Left ventricle myocardium inferior (tissue), 1 donor: ENCODE measurements at places on chromosomes 7 and 10.
A peak's percentile ranks its signal among the peaks of the same experiment; 100 is the strongest.

- H3K27me3 ChIP-seq: no peaks in the 10 kb centered on the region
- DNase-seq: no peak
- H3K4me3 ChIP-seq: no peak overlapping the region
- H3K36me3 ChIP-seq: no peaks in the 10 kb centered on the region
Observed at GRCh38 chr10:70774810-70775678, 10.1 kb downstream of the TBATA start.

- no peak overlapping the region for H3K4me3 ChIP-seq
- DNase-seq: no peak
- no peaks in the 10 kb centered on the region for H3K36me3 ChIP-seq
- peaks cover 85% of the 10 kb centered on the region for H3K4me1 ChIP-seq
- no peaks in the 10 kb centered on the region for H3K27me3 ChIP-seq
Observed at GRCh38 chr7:112084520-112084971, 121.7 kb downstream of the DOCK4 start.

GRCh38 chr7:131691454-131692130 lies 135.2 kb upstream of the PODXL start:
- peaks cover 79% of the 10 kb centered on the region for H3K27me3 ChIP-seq
- no peak overlapping the region for H3K4me3 ChIP-seq
- no peak overlapping the region for H3K27ac ChIP-seq
- H3K36me3 ChIP-seq: no peaks in the 10 kb centered on the region
- no peak for DNase-seq

GRCh38 chr7:122311050-122311700 lies 6.6 kb upstream of the FEZF1 start:
- DNase-seq: no peak
- H3K27ac ChIP-seq: no peak overlapping the region
- peak overlapping the region; percentile 61 for H3K4me3 ChIP-seq
- H3K27me3 ChIP-seq: peaks cover 100% of the 10 kb centered on the region

DNA sequence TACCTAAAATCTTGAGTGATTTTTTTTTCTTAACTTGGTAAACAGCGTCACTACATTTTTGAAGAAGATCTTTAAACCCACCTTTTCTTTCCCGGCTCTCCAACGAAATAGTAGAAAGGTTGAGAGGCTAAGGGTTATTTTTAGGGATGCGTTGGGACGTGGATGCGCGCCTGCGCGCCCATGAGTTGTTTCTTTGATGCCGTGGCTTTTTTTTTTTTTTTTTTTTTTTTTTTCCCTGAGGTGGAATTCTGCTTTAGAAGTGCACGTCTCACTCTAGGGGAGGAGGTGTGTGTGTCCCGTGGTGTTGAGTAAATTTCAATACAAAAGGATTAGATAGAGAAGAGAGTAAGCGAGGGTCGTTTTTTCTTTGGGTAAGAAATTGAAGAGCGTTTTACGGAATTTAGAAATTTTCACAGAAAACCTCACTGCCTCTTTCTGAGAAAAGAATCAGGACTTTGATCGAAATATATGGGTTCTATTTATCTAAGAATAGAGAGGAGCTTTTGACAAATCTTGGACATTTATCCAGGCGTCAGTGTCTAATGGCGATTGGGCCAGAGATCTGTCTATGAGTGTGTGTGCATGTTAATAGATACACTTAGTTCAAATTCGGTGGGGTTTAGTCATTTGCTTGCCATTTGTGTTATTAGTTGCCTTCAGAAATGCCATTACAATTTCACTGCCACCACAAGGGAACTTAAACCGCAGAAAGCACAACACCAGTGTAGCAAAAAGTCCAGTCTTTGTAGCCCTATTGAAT lies 1.2 kb upstream of the SP8 start:
- peak overlapping the region; percentile 59 for H3K4me3 ChIP-seq
- no peaks in the 10 kb centered on the region for H3K36me3 ChIP-seq
- H3K4me1 ChIP-seq: peaks cover 43% of the 10 kb centered on the region
- H3K27ac ChIP-seq: no peak overlapping the region

GRCh38 chr10:98474628-98475027 lies 27.9 kb upstream of the HPS1 start:
- H3K36me3 ChIP-seq: no peaks in the 10 kb centered on the region
- no peaks in the 10 kb centered on the region for H3K4me1 ChIP-seq
- no peak overlapping the region for H3K27ac ChIP-seq
- no peak for DNase-seq
- H3K27me3 ChIP-seq: no peaks in the 10 kb centered on the region
- H3K4me3 ChIP-seq: no peak overlapping the region

DNA sequence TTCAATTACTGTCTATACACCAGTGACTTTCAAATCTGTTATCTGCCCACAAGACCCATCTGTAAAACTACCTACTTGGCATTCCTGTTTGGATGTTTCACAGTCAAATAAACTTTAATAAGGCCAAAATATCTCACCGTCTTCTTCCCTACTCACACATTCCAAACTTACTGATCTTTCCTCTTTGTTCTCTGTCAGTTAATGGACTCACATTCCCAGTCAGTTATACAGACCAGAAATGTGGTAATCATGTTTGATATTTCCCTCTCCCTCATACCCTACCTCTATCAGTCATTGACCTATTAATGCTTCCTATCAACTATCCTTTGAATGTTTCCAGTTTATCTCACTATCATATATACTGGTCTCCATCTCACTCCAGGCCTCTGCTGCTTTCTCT lies 28.5 kb upstream of the HDAC9 start:
- no peak for DNase-seq
- no peaks in the 10 kb centered on the region for H3K36me3 ChIP-seq
- H3K27me3 ChIP-seq: no peaks in the 10 kb centered on the region
- peaks cover 6% of the 10 kb centered on the region for H3K4me1 ChIP-seq

DNA sequence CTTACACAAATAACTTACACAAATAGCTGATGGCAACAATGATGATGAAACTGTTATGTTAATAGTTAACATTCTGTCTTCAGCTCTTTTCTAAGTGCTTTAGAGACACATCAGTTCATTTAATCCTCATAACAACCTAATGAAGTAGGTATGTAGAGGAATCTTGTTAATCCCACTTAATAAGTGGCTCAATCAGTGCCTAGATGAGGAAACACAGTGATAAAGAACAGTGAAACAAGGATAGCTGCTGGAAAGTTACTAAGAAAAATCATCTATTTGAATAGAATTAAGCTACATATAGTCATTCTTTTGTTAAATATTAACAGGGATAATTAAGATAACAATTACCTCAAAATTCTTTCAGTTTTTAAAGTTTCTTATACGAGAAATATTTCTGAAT lies 487.6 kb downstream of the ARL4A start:
- DNase-seq: no peak
- no peaks in the 10 kb centered on the region for H3K36me3 ChIP-seq
- H3K4me3 ChIP-seq: no peak overlapping the region
- no peak overlapping the region for H3K27ac ChIP-seq
- no peaks in the 10 kb centered on the region for H3K4me1 ChIP-seq

GRCh38 chr7:1649751-1650326 lies 20.2 kb upstream of the ELFN1 start:
- H3K27me3 ChIP-seq: peaks cover 88% of the 10 kb centered on the region
- no peak overlapping the region for H3K4me3 ChIP-seq
- no peaks in the 10 kb centered on the region for H3K36me3 ChIP-seq
- H3K4me1 ChIP-seq: peaks cover 29% of the 10 kb centered on the region

- H3K36me3 ChIP-seq: no peaks in the 10 kb centered on the region
- no peak for DNase-seq
Observed at GRCh38 chr10:78688901-78689583, 379.7 kb upstream of the ZMIZ1 start.

DNA sequence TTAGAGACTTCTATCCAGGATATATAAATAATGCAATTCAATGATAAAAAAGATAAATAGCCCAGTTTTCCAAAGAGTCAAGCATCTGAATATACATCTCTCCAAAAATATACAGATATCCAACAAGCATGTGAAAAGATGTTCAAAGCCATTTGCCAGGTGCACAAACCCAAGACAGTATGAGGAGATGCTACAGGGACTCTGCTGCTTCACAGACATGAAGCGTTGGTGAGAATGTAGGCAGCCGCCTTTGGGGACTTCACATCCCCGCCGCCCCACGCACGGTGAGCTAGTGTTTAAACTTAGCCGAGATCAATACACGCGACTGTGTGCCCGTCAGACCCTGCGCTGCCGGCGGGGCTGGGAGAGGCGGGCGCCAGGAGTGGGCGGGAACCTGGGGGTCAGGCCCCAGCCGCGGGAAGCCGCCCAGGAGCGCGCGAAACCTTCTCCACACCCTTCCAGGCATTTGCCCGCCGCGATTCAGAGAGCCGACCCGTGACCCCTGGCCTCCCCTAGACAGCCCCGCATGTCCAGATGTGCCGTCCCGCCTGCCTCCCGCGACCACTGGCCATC lies 927 bp upstream of the ALOX5 start:
- no peaks in the 10 kb centered on the region for H3K36me3 ChIP-seq
- peaks cover 65% of the 10 kb centered on the region for H3K27me3 ChIP-seq

DNA sequence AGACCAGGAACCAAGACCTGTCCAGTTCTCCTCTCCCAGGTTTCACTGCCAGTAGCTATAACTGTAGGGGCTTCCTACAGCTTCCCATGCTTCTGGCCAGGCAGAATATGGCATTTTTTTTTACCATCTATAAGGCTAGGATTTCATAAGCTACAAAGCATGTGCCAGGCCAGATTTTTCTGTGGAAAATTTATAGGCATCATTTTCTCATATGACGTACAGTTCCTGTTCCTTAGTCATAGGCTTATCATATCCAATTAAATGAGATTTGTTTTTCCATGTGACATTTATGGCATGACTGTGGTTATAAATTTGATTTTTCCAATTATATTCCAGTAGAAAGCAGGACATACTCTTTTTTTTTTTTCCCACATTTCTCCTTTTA lies 208.6 kb upstream of the NPY start:
- no peaks in the 10 kb centered on the region for H3K27me3 ChIP-seq
- H3K27ac ChIP-seq: no peak overlapping the region
- H3K4me3 ChIP-seq: no peak overlapping the region
- no peaks in the 10 kb centered on the region for H3K36me3 ChIP-seq
- no peak for DNase-seq
- no peaks in the 10 kb centered on the region for H3K4me1 ChIP-seq

DNA sequence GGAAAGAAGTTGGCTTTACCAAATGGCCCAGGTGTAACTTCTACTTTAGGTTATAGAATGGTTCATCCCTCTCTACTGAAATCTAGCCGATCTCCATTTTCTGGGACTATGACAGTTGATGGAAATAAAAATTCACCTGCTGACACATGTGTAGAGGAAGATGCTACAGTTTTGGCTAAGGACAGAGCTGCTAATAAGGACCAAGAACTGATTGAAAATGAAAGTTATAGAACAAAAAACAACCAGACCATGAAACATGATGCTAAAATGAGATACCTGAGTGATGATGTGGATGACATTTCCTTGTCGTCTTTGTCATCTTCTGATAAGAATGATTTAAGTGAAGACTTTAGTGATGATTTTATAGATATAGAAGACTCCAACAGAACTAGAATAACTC lies 43.6 kb downstream of the CCSER2 start:
- H3K4me1 ChIP-seq: peaks cover 5% of the 10 kb centered on the region
- peaks cover 32% of the 10 kb centered on the region for H3K36me3 ChIP-seq
- no peak overlapping the region for H3K27ac ChIP-seq
- DNase-seq: no peak
- H3K27me3 ChIP-seq: no peaks in the 10 kb centered on the region

- H3K4me1 ChIP-seq: peaks cover 57% of the 10 kb centered on the region
- no peak overlapping the region for H3K4me3 ChIP-seq
- no peak for DNase-seq
- H3K36me3 ChIP-seq: no peaks in the 10 kb centered on the region
Observed at GRCh38 chr7:51141451-51142003, 175.1 kb downstream of the COBL start.

GRCh38 chr10:75924309-75924902 lies 493.0 kb downstream of the LRMDA start:
- H3K36me3 ChIP-seq: no peaks in the 10 kb centered on the region
- no peak overlapping the region for H3K4me3 ChIP-seq
- peaks cover 13% of the 10 kb centered on the region for H3K4me1 ChIP-seq
- no peak overlapping the region for H3K27ac ChIP-seq
- DNase-seq: no peak
